RKO (cell line): ENCODE measurements at places on chromosomes 7 and 10.

- DNase-seq = no peak
Observed at GRCh38 chr7:49564379-49564714, 209.1 kb upstream of the VWC2 start.

DNA sequence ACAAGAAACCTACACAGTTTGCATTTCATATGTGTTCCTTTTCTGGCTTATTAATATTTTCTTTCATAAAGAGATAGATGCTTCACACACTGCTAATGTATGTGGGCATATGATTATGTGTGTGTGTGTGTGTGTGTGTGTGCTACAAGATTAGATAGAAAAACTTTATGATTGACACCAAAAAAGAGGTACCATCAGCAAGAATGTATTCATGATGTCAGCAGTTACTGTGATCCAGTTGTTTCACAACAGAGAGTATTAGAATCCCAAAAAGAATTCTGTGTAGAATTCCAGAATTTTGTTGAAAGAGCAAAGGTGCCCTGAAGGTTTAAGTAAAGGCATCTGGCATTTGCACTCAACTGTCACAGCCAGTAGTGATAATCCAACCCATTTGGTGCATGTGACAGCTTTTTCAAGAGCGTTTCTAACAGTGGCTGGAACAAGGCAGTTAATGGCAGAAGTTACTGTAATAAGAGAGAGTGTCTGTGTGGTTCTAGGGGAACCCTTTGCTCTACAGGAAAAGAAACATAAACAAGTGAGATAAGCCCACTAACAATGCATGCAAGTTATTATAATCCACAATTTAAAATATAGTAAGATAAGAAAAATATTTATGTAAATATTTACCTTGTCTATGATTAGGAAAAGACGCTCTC lies 16.6 kb downstream of the RELN start:
- no peak for DNase-seq

DNA sequence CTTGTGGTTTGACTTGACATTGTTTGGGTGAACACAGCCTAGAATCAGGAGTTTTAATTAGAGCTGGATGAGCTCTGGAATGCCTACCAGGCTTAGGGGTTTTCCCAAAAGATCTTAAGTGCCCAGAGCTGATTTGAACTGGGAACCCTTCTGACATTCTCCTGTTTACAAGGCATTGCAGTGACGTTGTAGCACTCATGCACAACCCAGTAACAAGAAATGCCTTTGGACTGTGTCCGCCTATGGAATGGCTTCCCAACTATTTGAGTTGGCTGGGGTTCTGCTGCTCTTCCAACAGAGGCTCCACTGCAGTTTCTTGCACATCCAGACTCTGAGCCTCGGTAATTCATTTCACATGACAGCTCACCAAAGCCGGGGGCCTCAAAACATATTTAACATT lies 76.7 kb upstream of the MKX start:
- no peak for DNase-seq

DNA sequence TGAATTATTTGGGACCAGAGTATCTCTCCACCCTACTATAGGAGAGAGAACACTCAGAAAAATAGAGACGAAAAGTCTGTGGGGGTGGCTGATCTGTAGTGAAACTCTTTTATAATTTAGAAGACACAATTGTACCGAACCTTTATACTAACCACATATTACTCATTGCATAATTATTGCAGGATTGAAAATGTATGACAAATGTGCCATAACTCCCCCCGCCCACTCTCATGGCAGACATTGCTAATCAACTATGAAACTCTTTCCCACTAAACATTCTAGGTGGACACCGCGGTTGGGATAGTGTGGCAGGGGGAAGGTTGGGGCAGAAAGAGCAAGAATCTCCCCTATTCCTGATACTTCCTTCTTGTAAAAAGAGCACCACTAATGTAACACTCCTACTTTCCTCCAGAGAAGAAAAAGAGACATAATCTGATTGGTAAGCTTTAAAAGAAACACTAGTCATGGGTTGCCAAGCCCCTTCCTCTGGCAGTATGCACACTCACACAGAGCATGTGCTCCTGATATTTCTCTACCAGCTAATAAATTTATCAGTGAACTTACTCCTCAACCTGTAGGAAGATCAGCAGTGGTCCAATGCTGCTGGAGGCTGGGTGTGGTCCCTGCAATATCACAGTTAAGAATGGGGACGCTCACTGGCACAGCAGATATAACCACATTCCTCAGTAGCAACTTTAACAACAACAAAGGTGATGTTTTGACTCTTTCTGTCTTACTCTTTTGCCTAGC lies 18.7 kb upstream of the ARID5B start:
- peak; percentile 19 for DNase-seq

DNA sequence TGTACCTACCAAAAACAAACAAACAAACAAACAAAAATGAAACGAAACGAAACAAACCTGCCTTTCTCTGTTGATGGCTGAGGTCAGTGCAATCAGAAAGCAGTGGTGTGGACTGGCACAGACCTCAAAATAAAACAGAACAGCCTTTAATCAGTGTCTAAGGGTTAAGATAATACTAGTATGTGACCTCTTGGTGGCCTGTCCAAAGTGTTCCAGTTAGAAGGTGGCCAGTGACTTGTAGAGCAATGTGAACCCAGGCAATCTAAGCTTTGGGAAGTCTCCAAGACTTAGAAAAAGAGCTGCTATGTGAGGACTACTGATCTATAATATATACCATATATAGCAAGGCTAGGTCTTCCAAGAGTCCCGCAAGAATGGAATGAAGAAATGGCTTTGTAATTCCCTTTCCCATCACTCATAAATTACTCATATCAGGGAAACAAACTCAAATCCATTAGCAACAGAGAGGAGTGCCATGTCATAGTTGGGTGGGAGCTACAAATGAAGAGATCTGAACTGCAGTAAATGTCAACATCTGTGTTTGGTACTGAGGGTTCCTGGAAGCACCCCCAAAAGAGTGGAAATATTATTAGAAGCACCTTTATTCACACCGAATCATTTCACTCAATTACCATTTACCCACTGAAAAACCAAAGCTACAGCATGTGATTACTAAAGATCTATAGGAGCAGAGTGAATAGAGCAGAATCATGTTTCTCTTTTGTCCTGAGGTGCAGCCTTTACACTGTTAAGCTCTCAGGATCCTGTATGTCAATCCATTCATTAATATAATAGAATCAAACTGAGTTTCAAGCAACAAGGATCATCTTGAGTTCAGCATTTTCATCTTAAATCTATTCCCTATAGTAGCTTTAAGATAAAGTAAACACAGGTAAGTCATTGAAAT lies 28.0 kb downstream of the ABLIM1 start:
- DNase-seq = no peak
